ENCODE measurements at places on chromosomes 1 and 21. TPM values are rescaled to one million over a fixed set of nuclear protein-coding genes. Genes with fewer than 3 reads are reported as not detected.

DNA sequence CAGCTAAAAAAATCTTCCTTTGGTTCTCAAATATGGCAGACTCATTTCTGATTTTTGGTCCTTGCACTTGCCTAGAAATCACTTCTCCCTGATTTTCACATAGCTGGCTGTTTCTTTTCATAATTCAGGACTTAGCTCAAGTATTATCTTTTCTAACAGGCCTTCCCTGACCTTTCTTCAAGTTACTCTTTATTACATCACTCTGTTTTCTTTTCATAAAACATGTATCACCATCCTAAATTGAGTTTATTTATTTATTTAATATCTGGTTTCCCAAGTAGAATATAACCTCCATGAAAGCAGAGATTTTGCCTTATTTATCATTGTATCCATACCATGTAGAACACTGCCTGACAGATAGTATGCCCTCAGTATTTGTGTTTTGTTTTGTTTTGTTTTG lies 18.2 kb upstream of the GNG5 start:
- no peak for DNase-seq

The TSSK3 gene
- 1.1 TPM for total RNA-seq

- DNase-seq: no peak
These were observed 3.4 kb downstream of the IGSF21 start for GRCh38 chr1:18110968-18111367.

GRCh38 chr1:170407138-170407537 lies 124.8 kb upstream of the GORAB start:
- no peak for DNase-seq

GRCh38 chr1:195899762-195900352 lies 708.4 kb downstream of the KCNT2 start:
- no peak for DNase-seq

GRCh38 chr1:113226148-113226547 lies 153.2 kb downstream of the LRIG2 start:
- DNase-seq: no peak

DNA sequence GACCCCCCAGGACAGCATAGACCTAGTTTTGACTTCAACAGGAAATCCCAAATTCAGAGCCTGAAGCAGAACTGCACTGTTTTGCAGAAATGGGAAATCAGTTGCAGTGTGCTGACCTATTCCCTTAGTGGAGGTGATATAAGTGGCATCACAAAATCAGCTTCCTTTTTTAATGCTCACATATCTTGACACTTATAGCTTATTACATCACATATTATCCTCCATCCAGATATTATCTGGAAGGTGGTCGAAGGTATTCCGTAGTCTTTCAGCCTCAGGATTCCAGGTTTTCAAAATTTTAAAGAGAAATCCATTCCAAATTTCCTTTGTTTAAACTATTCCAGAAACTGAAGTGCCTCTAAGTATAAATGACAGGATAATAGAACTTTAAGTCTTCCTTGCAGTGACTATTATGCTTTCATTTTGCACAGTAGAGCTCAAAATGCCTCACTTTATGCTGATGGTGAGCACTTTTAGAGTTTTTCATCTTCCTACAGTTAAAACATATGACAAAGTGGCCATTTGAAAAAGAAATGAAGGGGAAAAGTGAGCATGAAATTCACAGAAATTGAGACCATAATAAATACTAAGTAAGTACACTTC lies 106.4 kb upstream of the DPYD start:
- DNase-seq: no peak

The ARHGAP29 gene
- 215 TPM for total RNA-seq

- no peak for DNase-seq
These were observed 34.5 kb upstream of the USP25 start for GRCh38 chr21:15695241-15695640.

The EDARADD gene
- not detected for total RNA-seq

DNA sequence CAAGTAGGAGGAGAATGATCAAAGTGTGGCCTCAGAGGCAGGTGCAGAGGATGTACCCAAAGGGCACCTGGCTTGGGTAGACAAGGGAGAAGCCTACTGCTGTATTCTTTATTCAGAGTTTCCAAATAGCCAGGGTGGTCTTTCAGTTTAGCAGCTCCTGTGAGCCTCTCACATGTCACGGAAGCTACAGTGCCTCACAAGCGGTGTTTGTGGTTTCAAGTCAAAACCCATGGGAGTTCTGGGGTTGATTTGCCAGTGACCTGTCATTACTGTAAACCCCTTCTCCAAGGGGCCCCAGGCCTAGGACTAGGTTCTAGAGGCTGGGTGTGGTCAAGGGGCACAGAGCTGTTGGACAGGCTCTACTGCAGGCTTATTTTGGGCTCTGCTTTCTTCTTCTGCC lies 10.2 kb upstream of the IL10 start:
- DNase-seq: no peak

- no peak for DNase-seq
These were observed 44.3 kb upstream of the IL10 start for GRCh38 chr1:206816390-206817287.

GRCh38 chr1:196997423-196997822 lies 20.1 kb downstream of the CFHR5 start:
- DNase-seq: no peak
